ENCODE measurements at places on chromosomes 6 and 20.
A peak's percentile ranks its signal among the peaks of the same experiment; 100 is the strongest.

GRCh38 chr20:53760025-53760441, 166.4 kb upstream of the ZNF217 start:
- DNase-seq, result no peak

- no peak for DNase-seq
Observed at GRCh38 chr6:22536122-22536521, 33.2 kb upstream of the HDGFL1 start.

- no peak for DNase-seq
Observed at GRCh38 chr6:138805016-138805765, 9.3 kb downstream of the ECT2L start.

DNA sequence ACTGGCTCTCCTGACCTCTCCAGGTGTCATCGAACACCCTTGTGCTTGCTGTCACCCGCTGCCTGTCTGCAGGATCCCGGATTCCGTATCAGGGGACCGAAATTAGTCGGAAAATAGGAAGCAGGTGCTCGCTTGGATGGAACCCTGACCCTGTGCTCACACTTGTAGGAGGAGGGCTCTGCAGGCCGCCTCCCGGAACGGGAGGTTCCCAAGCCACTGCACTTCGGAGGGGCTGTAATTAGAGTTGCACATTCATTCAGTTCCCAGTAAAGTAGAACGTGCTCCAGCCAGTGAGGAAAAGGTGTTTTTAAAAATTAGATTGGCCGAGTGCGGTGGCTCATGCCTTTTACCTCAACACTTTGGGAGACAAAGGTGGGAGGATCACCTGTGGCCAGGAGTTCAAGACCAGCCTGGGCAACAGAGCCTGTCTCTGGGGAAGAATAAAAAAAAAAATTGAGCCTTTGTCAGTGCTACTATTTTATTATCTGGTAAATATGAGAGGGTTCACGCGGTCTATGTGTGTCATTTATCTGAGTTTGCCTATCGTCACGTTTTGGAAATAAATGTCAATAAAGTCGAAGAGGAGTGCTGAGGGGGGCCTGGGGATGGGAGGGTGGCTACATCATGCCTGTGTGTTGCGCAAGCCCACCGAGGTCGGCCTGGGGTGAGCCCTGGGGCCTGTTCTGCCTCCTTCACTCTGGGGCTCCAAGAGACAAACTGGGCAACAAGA, 1.5 kb upstream of the GMEB2 start:
- no peak for DNase-seq

GRCh38 chr6:30213667-30213956, 406 bp upstream of the TRIM26 start:
- DNase-seq, result peak; percentile 8

DNA sequence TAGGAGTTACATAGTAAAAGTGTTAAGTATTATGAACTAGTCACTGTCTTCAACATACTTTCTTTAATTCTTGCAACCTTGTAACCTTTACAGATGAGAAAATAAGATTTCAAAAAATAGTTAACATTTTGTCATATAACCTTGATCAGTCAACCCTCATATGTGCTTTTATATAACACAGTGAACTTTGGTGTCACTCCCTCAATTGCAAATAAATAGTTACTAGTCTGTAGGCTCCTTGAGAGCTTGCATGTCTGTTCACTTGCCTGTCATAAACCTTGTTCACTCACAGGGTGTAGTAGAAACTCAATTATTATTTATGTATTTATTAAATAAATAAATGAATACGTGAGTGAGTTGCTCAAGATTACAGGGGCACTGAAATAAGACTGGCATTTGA, 107.5 kb downstream of the QKI start:
- no peak for DNase-seq

DNA sequence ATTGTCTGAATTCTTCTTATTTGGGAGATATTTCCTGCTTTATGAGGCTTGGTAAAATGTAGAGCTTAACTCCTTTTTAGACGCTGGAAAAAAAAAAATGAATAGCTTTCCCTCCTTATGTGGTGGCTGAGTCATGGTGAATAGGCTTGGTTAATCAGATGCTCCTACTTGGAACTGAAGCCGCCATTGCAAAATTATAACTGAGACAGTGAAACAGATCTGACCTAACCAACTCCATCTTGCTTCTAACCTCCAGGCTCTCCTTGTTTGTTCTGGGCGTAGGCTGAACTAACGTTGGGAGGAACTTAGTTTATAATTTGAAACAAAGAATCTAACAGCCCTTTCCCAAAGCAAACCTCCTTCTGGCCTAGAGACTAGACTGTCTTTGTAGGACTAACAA, 43.2 kb upstream of the PLCB4 start:
- no peak for DNase-seq

DNA sequence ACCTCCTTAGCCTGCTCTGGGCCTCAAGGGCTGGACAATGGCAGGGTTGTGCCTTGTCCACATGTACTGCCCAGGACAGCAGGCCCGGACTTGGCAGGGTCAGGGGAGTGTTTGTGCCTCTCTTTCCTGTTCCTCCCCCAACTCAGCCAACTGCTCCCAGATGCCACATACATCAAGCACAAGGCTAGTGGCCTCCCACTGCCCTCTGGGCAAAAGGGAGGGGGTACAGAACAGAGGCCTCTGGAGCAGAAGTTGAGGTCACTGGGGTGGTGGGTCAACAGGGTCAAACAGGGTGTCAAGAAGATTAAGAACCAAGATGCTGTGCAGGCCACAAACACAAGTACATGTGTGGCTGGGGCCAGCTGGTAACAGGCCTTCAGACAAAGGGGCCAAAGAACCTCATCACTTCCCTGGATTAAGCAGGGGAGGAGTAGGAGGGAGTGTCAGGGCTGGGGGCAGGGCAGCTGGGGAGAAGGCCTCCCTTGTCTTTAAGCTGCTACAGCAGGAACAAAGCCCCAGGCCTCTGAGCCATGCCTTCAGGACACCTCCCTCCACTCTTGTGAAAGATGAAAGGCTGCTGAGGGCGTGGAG, 36.0 kb downstream of the KCNK5 start:
- no peak for DNase-seq

DNA sequence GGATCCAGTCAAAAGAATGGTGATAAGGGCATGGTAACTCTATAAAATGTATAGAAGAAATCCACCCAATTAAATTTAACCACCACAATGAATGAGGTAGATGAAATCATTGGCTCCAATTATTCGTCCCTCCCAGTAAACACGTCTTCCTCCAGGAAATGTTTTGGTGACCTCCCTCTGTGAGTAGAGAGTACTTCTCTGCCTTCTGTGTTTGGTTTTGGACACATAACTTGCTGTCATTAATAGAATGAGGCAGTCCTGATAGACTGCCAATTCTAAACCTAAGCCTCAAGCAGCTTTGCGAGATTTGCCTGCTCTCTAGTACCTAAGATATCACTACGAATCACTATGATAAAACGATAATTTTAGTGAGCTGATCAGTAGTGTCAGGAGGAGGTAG, 632.8 kb downstream of the HDGFL1 start:
- DNase-seq, result no peak

DNA sequence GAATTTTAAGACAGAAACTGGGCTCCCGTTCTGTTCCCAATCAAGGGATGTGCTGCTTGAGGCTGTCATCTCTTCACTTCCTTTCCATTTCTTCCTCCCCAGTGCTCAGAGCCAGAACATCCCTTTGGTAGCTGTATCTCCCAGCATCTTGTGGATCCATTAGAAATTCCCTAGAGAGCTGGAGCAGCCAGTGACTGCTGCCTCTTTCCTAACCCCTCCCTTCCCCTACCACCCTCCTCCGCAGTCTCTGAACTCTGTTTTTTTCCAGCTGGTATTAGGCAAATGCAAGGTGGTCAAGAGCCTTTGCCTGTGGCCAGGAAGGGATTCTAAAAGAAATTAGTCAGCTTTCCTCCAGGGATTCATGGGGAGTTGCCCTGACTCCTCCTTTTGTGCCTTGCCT, 208.0 kb downstream of the EYA2 start:
- no peak for DNase-seq

GRCh38 chr6:74597840-74598239, 608.0 kb downstream of the COL12A1 start:
- DNase-seq, result no peak

DNA sequence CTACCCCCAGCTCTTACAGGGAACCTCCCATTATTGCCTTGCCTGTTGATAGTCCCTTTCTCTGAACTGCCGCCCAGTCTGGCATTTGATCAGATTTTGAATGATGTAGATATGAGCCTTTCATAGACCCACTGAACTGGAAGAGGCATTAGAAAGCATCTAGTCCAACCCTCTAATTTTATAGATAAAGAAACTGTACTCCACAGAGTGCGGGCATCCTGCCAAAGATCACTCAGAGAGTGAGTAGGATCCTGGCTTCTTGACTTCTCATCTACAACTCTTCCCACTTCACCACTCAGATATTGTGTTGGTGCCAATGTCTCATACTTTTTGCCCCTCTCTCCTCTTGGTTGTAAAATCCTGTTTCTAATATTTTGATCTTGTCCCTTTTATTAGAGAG, 179.2 kb upstream of the BMP2 start:
- no peak for DNase-seq

DNA sequence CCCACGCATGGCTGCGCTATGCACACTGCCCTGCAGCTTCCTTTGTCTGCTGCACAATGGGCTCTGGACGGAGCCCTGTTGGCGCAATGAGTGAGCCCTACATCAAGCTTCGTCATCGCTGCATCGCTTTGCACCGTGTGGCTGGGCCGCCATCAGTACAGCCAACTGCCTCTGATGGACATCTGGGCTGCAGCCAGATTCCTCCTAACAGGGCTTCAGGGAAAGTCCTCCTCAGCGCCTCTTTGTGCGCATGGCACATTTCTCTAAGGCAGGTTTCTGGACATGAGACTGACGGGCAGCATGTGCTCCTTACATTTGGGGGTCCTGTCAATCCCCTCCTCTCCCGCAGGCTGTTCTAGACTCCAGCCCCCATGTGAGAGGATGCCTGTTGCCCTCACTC, 29.7 kb upstream of the ANGPT4 start:
- DNase-seq, result no peak

- DNase-seq, result no peak
Observed at GRCh38 chr6:108594640-108595039, 33.9 kb downstream of the FOXO3 start.

- DNase-seq, result no peak
Observed at GRCh38 chr6:89547281-89547680, 91.3 kb downstream of the LYRM2 start.

DNA sequence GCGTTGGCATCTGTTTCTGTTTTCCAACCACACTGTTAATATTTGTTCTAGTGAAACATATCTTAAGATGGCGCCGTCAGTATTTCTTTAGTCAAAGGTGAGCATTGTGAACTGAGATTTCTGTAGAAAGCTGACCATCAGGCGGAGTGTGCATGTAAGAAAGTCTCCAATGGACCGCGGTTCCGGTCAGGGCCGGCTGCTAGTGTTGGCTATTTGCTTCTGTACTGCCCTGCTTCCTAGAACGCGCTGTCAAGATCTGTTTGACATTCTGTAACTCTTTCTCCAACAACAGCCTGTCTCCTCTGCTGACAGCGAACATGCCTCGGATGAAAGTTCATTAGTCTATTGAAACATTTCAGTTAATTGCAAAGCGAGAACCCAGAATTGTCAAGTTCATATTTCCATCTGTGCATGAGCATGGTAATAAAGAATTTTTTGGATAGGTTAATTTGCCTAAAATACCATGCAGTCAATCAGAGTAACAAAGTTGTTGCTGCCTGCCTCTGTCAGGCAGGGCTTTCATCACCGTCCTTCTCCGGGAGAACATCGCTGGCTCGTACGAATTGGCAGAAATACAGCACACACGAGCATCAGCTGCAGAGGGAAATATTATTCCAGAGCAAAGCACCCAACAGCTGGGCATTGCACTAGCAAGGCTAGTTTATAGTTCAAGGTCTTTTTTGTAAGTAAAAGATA, 369.1 kb downstream of the CDH4 start:
- DNase-seq, result no peak

DNA sequence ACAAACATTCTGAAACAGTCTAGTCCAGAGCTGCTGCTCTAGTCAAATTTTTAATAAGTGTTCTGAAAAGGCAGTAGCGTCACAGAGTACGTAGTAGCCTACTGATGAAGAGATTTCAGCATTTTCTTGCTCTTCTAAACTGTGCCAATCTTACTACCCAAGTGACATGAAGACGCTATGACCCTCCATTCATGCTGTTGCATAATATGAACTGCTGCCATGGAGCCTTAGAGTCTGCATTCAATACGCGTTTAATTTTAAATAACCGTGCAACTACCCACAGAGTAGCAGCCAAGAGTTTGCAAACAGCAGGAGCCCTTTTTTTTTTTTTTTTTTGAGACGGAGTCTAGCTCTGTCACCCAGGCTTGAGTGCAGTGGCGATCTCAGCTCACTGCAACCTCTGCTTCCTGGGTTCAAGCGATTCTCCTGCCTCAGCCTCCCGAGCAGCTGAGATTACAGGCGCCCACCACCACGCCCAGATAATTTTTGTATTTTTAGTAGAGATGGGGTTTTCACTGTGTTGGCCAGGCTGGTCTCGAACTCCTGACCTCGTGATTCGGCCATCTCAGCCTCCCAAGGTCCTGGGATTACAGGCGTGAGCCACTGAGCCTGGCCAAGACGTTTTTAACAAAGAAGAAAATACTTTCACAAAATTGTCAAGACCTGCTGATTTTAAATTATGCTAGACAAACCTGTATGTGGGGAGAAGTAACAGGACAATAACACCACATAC, 44.3 kb downstream of the EZR start:
- no peak for DNase-seq

DNA sequence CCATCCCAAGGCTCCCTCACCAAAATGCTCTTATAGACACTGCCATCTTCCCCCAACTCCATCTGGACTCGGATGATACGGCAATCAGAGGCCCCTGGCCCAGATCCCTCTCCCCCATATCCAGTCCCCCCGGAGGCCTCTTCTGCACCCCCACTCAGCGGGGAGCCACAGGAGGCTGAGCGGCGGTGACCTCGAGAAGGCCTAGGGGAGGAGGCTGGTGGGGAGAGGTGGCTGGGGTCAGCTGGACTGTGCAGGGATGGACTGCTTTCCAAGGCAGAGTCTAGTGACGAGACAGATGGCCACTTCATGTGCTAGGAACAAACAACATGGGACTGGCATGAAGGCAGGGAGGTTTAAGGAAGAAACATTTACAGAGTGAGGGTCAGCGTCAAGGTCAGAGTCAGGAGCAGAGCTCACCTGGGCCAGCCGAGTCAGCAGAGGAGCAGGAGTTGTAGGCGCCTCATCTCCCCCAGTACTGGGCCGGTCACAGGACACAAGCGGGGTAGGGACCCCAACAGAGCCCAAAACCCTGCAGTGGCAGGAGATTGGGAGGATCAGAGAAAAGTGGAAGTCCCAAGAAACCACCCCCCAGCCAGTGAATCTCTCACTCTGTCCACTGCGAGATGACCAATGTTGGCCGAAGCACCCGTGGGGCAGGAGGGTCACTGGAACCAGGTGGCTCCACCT, 3.7 kb downstream of the PFDN6 start:
- no peak for DNase-seq

GRCh38 chr20:12531626-12532025, 477.1 kb upstream of the SPTLC3 start:
- no peak for DNase-seq

All from activated CD4-positive, alpha-beta T cell treated with anti-CD3 and anti-CD28 coated beads for 24 hours (primary cell).